Activated T-cell treated with anti-CD3 and anti-CD28 coated beads, Interleukin-2, amount 50 U/mL, for 48 hours (primary cell): ENCODE measurements at places on chromosomes 13 and 19.
A peak's percentile ranks its signal among the peaks of the same experiment; 100 is the strongest.

- no peak for DNase-seq
These were observed 37.4 kb upstream of the RCBTB2 start for GRCh38 chr13:48570216-48570828.

- DNase-seq: peak; percentile 52
These were observed 3.9 kb downstream of the PPP5C start for GRCh38 chr19:46350758-46351159.

- DNase-seq: no peak
These were observed 7.2 kb downstream of the ZNF296 start for GRCh38 chr19:45069056-45069455.

- no peak for DNase-seq
These were observed 534 bp downstream of the CAB39L start for GRCh38 chr13:49443357-49443703.

DNA sequence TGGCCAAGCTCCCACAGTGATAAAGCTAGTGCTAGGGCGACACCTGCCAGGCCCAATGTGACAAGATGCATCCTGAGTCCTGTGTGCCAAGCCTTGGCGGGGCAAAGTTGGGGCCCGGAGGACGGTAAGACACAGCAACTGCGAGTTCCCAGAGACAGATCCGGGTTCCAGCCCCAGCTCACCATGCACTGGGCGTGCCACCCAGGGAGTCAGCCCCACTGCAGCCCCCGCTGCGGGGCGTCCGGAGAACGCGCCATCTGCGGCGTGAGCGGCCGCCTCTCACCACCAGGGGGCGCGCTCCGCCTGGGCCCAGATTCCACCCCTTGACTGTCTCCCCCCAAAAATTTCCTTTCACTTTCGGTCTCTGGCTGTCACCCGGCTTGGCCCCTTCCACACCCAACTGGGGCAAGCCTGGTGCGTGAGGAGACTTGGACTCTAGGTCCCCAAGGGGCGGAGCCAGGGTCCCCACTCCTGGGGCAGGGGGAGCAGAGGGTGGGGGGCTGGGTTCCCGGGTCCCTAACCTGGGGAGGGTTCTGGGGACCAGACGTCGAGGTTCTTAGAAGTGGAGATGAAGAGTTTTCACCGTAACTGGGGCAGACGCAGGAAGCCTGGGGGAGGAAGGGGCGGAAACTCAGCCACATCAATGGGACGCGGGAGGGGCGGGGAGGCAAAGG, at the start of gene FLT3LG:
Gene FLT3LG (plus strand): TSS at position 348 of the 674 bp plus-strand sequence. CDS start 425 bp downstream, outside the sequence.
- peak; percentile 95 for DNase-seq
